A549 treated with dexamethasone at 1 μM for 4 hours (cell line): ENCODE measurements at places on chromosomes 16 and 17. TPM values are rescaled to one million over a fixed set of nuclear protein-coding genes. Genes with fewer than 3 reads are reported as not detected.

Gene SLC5A2
- 0.11 to 0.24 TPM (median 0.14 TPM) in 5 replicates for total RNA-seq

Gene CTF1
- total RNA-seq: 0.07 to 0.26 TPM (median 0.21 TPM) in 5 replicates

Gene GP1BA
- total RNA-seq: not detected in 5 replicates

Gene GAST
- 0.22 to 0.50 TPM in 2 of 5 replicates, not detected in the others for total RNA-seq

Gene ITGAL
- 0.02 to 0.16 TPM (median 0.11 TPM) in 3 of 5 replicates, not detected in the others for total RNA-seq

Gene ACSM2A
- total RNA-seq: not detected in 5 replicates

Gene CACNG1
- total RNA-seq: 0.07 to 0.11 TPM (median 0.11 TPM) in 3 of 5 replicates, not detected in the others

Gene TNFRSF13B
- not detected in 5 replicates for total RNA-seq

Gene KRTAP17-1
- not detected in 5 replicates for total RNA-seq

Gene C16orf87
- 5.3 to 7.9 TPM (median 6.6 TPM) in 5 replicates for total RNA-seq

Gene CYTH1
- 59.6 to 75.1 TPM (median 66.4 TPM) in 5 replicates for total RNA-seq

Gene CHST5
- total RNA-seq: 0.05 to 0.11 TPM (median 0.10 TPM) in 3 of 5 replicates, not detected in the others
